ENCODE measurements at places on chromosomes 12 and 14.

GRCh38 chr12:3641428-3642018, 111.4 kb downstream of the CRACR2A start:
- no peak for DNase-seq

DNA sequence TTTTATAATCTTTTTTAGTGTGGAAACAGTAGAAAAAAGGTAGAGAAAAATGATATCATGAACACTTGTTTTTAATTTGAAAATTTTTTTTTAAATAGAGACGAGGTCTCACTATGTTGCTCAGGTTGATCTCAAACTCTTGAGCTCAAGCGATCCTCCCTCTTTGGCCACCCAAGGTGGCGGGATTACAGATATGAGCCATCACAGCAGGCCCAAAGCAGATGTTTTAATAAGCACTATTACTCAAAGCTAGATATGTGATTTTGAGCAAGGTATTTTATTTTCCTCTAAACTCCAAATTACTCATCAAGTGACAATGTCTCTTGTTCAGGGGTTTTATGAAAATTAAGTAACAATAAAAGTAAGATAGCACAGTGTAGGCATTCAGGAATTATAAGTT, 10.7 kb upstream of the WDR89 start:
- no peak for DNase-seq

DNA sequence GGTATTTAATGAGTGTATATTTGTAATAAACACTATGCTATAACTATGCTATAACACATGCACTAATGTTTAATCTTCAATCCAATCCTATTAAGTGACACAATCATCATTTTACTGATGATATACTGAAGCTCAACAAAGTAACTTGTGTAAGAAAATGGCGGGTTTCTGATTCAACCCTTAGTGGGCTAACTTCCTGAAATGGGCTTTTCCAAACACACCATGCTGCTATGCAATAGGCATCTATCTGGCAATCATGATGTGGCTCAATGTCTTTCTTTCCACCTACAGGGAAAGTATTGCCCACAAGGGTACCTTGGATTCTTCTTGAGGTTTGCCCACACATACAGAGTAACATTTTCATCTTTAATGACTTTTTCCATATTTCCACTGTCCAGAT, 48.3 kb downstream of the DNAI7 start:
- no peak for DNase-seq

GRCh38 chr12:100706033-100706432, 88.5 kb upstream of the ANO4 start:
- DNase-seq = no peak

GRCh38 chr12:107275530-107275929, 182.2 kb upstream of the CRY1 start:
- no peak for DNase-seq

GRCh38 chr12:1590221-1590979, 4.0 kb downstream of the FBXL14 start:
- no peak for DNase-seq

GRCh38 chr12:57200497-57200896, 16.1 kb upstream of the NXPH4 start:
- DNase-seq = no peak

GRCh38 chr14:72599579-72600470, 294.1 kb downstream of the DPF3 start:
- DNase-seq = no peak

DNA sequence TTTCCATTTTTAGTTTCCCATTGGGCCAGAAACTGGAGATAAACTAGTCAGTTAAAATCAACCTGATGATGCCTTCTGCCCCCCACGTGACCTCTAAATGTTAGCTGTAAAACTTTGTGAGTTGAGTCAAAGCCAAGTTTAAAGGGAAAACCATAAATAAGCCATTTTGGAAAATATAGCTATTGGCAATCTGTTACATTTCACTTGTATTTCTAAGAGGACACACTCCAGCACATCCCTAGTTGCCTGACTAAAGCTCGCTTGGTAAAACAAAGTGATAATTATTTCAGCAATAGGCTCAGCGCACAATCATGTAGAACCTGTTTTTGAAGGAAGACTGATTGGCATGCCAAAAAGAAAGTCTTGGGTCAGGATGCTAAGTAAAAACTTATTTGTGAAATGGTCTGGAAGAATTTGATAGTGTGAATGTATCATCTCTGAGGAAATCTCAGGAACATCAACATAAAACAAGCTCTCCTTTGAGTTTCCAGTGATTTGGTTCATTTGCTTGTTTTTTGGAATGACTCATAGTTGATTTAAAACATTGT, 49.2 kb upstream of the AEBP2 start:
- DNase-seq = no peak

GRCh38 chr14:53900499-53900898, 56.1 kb downstream of the BMP4 start:
- DNase-seq = no peak

- no peak for DNase-seq
Observed at GRCh38 chr12:66692170-66692569, 13.3 kb upstream of the GRIP1 start.

DNA sequence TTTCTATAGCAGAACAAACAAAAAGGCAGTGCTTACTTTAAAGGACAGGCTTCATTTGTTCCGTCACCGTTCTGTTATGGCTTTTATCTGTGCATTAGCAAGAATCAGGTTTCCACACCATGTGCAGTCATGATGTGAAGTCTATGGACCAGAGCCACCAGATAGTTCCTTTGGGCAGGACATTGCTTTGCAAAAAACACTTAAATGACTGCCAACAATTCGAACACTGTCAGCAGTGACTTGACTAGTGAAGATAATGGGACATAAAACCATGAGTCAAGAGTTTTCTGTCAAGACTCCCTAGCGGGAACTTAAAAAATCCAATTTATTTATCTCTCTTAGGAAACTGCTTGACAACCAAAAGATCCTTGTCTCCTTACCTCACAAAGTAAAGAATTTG, 80.3 kb downstream of the NKX2-1 start:
- no peak for DNase-seq

DNA sequence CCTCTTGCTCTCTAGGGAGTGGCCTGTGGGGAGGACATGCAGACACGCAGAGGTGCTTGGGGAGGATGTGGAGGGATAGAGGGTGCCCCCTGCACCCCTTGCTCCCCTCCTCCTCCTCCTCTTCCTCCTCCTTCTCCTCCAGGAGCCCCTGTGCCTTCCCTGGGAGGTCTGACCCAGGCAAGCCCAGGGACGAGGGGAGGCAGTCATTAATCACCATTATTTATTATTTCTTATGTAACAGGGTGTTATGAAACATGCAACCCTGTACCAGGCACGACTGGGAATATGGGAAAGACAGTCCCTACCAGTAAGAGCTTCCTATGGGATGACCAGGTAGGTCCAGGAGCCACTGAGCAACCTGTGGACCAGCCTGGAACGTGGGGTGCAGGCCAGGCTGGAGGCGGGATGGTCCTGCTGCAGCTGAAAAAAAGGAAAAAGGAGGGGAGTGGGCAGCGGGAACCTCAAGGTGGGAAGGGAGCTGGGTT, 22.5 kb upstream of the PGF start:
- no peak for DNase-seq

DNA sequence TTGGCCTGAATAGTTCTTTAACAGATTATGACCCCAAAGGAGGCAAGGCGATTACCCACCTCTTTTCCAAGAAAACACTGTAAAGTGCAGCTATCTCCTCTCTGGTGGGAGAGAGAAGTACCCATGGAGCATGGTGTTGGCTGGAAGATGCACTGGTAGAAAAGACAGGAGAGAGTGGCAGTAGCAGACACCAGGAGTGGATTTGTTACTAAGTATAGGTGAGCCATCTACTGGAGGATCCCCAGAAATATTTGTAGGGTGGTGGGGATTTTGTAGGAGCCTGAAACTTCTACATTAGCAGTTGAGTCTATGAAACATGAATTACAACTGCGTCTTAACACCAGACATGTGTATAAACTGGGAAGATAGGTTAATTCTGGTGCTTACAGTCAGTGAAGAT, 148.0 kb downstream of the SLC38A4 start:
- DNase-seq = no peak

GRCh38 chr14:95232894-95233584, 75.7 kb upstream of the DICER1 start:
- no peak for DNase-seq
